ENCODE measurements at places on chromosomes 4 and X. TPM values are rescaled to one million over a fixed set of nuclear protein-coding genes. Genes with fewer than 3 reads are reported as not detected.

- peak; percentile 49 for DNase-seq
These were observed 1793.7 kb upstream of the TENM3 start for GRCh38 chr4:180449395-180449956.

GRCh38 chr4:140157341-140157740 is 3.4 kb upstream of the MAML3 start:
- no peak for DNase-seq

DNA sequence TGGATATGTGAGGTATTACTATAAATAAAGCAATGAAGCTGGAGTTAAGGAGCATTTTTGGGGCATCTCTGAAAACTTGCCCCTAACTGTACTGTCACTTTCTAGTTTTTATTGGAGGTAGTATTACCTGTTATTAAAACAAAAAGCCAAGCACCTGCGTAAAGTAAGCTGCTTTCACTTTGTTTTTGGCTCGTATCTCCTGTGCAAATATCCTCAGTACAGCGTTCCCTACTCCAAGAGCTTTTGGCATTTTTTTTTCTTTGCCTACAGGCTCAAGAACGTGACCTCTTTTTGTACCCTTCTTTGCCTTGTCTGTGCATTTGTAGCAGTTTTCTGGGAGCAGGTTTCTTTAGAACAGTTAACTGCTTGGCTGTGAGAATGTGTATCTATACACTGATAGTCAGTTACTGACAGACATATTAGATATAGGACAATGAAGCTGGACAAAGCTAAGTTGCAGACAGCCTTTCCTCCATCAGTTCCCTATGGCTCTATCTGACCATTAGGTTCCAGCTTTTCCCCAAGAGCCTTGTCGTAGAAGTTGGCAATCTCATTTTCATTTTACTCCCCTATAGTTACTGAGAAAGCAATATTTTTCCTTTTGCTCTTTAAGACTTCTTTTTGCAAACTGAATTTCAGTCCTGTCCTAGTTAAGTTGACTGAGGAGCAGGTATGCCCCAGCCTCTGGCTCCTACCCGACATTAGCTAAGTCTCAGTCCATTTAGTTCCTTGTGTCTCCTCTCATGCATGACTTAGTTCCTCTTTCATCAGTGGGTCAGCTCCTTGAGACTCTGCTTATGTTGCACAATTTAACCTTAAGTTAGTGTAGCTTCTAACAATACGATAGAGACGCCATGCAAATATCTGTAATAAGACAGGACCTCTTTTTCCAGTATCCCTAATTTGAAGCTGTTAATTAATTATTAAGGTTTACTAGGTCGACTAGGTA is 71.5 kb upstream of the HPRT1 start:
- no peak for DNase-seq

- DNase-seq: no peak
These were observed 117.1 kb upstream of the EGFL6 start for GRCh38 chrX:13452283-13452682.

DNA sequence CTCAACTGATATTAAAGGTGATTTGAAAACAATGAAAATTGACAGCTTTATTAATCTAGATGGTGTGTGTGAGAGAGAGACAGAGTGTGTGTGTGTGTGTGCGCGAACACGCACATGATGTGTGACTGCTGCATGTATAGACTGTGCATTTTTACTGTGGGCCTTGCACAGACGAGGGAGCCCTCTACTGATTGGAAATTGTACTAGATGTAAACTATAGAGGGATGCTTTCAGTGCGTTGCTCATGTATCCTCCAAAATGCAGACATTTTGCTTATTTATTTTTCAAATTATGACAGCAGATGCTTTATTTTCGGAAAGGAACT is 168.4 kb upstream of the GK2 start:
- DNase-seq: peak; percentile 13

GRCh38 chrX:21700967-21701366 is 42.8 kb upstream of the KLHL34 start:
- DNase-seq: no peak

GRCh38 chrX:20147561-20147960 is 5.9 kb upstream of the EIF1AX start:
- DNase-seq: no peak

DNA sequence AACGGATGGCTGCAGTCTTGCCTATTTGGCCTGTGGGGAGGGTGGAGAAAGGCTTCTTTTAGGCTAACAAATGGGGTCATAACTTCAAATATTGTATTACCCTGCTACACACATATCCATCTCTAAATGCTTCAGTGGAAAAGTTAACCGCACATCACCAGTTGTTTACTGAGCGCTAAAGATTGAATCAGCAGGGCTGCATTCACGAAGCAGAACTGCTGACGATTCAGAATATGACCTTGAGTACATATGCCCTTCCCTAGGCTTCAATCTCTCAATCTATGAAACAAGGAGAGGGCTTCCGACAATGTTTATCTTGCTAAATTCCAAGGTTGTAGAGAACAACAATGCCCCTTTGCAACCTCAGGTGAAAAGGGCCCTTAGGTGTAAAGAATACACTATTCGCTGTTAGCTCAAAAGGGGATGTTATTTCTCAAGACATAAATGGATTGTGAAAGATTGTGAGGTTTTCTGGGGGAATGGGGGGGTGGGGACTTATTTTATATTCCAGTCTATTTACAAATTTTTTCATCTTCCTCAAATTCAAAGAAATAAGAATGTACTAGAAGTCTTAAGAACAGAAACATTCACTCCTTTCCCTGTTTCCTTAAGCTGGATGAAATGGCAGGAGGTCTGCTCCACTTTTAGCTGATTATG is 2.6 kb upstream of the ATP6AP2 start:
- DNase-seq: no peak

DNA sequence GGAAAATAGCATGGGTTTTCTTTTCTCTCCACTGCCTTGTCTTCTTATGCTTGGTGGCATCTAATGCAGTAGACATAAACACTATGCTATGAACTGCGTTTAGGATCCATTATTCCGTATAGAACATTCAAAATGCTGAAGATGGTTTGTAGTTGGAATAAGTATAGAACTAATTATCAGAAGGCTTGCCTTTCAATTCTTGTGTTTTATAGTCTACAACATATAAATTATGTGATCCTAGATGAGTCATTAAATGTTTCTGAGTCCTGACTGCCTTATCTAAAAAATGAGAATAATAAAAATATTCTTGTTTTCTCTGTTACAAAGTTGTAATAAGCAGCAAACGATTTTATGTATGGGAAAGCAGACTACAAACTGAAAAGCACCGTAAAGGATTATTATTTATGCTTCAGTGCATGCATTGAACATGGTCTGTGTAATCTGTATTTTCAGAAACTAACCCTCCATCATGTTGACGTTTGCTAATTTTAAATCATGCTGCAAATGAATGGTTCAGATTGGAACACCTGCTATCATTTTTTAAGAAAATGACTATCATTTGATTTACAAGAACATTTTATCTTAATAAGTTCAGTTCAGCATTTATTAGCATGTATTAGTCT is 335.9 kb upstream of the AADAT start:
- no peak for DNase-seq

DNA sequence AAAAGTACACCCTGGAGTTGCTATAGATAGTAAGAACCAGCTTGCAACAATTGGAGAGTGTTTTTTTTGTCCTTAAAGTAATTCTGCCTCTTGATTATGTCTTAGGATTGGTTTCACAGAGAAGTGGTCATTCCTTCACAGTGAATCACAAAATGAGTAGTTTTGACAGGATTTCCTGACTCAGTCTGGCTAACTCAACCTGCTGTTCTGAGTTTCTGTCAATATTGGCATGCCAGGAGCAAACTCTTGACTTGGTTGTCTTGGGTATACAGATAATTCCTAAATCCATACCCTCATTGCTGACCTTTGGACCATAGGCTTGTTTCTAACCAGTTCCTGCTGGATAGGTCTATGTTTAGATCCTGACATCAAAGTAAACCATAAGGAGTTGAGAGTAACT is 9.4 kb downstream of the FHIP1A start:
- no peak for DNase-seq

- DNase-seq: no peak
These were observed 41.9 kb downstream of the TNIP2 start for GRCh38 chr4:2714061-2714770.

DNA sequence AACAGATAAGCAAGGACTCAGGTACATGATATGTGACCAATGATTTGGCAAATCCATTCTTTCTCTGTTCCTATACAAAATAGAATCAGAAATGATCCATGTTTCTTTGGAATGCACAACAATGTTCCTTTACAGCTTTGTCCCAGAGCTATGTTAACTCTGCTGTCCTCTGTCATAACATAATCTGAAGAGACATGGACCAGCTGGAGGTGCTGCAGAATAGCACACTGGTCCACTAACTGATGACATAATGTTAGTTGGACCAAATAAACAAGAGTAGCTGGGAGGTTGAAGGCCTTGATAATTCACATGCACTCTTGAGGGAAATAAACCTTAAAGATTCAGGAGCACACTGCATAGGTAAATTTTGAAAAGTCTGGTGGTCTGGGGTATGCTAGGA is 23.0 kb upstream of the DHX15 start:
- DNase-seq: no peak

GRCh38 chr4:86035688-86036087 is 324.2 kb downstream of the MAPK10 start:
- no peak for DNase-seq

DNA sequence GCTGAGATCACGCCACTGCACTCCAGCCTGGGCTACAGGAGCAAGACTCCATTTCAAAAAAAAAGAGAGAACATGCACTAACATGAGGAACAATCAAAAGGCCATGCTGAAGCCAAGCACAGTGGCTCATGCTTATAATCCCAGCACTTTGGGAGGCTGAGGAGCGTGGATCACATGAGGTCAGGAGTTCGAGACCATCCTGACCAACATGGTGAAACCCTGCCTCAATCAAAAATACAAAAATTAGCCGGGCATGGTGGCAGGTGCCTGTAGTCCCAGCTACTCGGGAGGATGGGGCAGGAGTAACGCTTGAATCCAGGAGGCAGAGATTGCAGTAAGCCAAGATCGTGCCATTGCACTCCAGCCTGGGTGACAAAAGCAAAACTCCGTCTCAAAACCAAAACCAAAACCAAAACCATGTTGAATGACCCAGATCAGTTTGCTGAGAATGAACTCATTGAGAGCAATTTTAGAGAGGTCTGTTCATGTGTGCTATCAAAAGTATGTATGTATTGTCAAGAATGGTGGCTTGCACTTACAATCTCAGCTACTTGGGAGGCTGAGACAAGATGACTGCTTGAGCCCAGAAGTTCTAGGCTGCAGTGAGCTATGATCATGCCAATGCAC is 44.8 kb downstream of the PDS5A start:
- no peak for DNase-seq

GRCh38 chrX:68698942-68699341 is 51.5 kb downstream of the STARD8 start:
- no peak for DNase-seq

GRCh38 chr4:121800638-121800960 is 524 bp upstream of the EXOSC9 start:
- no peak for DNase-seq

- no peak for DNase-seq
These were observed 100.9 kb downstream of the CXXC4 start for GRCh38 chr4:104393655-104394324.

GRCh38 chrX:31331015-31331414 is 259.2 kb upstream of the FTHL17 start:
- DNase-seq: no peak

DNA sequence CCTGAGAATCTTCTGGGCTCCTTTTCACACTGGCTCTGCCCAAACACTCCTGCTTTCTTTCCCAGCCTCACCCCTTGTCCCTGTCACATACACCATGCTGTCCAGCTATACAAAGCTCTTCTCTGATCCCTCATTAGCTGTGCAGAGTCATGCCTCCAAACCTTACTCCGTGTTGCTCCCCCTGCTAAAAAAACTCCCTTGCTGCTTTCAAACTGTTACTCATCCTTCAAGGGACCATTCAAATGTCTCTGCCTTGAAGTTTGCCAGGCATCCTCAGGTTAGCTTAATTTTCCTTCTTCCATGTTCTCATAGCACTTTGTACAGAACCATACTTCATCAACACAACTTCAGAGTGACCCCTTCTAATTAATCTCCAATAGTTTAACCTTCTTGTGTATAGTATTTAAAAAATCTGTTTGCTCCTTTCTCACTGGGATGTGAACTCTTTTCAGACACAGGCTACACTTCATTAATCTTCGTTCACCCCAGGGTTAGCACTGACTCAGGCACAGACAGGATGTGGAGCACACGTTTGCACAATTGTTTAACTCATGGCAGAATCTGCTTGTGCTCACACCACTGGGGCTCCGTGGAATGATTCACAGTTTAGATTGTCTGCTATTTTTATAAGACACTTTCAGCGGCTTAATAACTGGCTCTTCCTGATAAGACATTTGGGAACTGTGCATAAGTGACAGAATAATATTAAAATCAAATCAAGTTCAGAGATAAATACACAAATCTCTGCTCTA is 21.4 kb upstream of the SEL1L3 start:
- DNase-seq: no peak

- DNase-seq: no peak
These were observed 96.4 kb upstream of the C1GALT1C1 start for GRCh38 chrX:120726294-120726693.

GRCh38 chrX:25288676-25289075 is 272.9 kb upstream of the ARX start:
- DNase-seq: no peak

DNA sequence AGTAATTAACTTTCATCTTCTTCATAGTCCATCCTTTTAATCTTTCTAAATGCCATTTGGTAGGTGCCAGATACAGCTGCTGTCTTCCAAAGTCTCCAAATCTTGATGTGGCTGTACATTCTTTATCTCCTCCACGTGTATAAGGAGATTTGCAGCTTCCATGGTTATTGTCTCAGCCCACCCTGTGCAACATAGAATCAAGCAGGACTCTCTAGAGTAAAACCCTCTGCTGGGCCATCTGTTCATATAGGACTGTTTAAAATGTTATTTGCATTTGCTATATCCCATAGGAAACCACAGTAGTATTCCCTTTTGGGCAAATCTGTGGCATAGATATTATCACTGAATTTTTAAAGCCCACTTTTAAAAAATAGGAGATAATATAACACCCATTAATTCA is 527.2 kb upstream of the EPHA5 start:
- no peak for DNase-seq

DNA sequence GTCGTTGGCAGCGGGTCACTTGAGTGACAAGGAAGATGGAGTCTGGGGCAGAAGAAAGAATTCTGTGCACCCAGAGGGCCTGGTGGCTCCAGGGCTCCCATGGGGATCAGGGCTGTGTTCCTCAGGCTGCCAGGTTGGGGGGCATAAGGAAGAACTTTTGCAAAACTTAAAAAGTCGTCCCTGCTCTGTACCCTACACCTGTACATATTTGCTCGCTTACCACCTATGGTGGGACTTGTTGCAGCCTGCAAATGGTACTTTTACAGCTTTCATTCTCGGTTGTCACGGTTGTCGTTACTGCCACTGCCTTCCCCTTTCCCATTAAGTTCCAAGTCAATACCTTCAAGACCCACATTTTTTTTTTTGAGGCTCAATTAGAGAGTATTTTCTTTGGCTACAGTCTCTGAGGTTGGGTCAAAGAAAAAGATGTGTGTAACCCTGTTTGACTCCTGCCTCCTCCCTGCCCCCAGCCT is 9.1 kb downstream of the ARX start:
- no peak for DNase-seq

- DNase-seq: no peak
These were observed 1494.5 kb downstream of the TECRL start for GRCh38 chr4:62914758-62915157.

GRCh38 chr4:794900-795725 is 30.8 kb downstream of the CPLX1 start:
- no peak for DNase-seq

SCML2 gene
- total RNA-seq: 26.0 TPM

TMSB15A gene
- total RNA-seq: 11.2 TPM

TMEM192 gene
- total RNA-seq: 11.6 TPM

VEGFC gene
- total RNA-seq: 0.92 TPM

MTNR1A gene
- total RNA-seq: not detected

SLITRK4 gene
- total RNA-seq: 7.3 TPM

FGF5 gene
- not detected for total RNA-seq

ARHGAP4 gene
- 72.2 TPM for total RNA-seq

NSUN7 gene
- 8.5 TPM for total RNA-seq
